NCI-H510A (cell line): ENCODE measurements at places on chromosomes 5 and 9.

GRCh38 chr9:133419005-133419404 lies 1.2 kb upstream of the REXO4 start:
- DNase-seq, result no peak

DNA sequence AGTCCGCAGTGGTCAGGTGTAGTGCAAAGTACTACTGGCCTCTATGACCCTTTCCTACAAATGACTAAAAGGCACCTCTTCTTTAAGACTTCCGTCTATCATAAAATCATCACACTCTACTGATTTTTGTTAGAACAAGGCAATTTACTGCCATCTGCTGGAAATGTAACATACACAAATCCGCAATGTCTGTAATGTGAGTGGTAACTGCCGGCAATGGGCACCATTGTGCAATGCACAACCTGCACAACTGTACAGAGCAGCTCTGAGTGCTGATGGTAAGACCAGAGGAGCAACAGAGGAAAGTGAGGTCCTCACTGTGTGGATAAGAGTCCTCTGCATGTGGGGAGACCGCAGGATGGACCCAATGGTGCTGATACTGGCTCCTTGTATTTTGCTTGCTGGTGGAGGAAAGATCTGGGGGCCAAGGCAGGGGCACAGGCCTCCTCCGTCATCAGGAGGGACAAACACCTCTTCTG lies 103.7 kb downstream of the ATPSCKMT start:
- no peak for DNase-seq

DNA sequence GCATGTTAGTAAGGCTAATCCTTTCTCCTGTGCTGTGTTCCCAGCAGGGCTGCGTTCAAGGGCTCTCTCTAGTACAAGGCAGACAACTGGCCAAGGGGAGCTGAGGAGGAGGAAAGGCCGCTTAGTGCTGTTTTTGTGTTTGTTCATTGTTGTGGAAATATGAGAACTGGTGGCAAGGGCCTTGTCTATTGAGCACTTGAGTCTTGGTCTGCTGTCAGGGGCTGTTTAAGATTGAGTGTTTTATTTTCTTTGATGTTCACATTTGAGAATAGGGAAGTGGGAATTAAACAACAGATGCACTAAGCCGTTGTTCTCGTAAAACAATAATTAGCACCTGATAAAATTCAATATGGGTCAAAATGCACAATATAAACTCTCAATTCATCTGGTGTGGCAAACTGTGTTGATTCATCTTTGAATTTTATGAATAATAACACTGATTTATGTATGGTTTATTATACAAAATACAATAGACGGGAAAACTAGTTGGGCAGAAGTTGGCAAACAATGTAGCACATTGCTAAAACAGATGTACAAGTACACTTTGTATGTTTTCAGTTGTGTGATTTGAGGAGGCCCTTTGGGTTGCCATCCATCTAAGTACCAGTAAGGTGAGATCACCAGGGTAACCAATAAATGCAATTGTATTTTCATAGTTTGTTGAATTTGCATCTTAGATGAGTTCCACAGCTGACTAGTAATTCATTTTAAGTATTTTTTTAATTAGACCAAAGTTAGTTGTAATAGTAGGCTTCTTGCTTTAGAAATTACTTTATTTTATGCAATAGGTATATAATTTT lies 97.6 kb upstream of the GRHPR start:
- DNase-seq, result peak; percentile 63

GRCh38 chr5:175123542-175123941 lies 320.4 kb downstream of the DRD1 start:
- no peak for DNase-seq

DNA sequence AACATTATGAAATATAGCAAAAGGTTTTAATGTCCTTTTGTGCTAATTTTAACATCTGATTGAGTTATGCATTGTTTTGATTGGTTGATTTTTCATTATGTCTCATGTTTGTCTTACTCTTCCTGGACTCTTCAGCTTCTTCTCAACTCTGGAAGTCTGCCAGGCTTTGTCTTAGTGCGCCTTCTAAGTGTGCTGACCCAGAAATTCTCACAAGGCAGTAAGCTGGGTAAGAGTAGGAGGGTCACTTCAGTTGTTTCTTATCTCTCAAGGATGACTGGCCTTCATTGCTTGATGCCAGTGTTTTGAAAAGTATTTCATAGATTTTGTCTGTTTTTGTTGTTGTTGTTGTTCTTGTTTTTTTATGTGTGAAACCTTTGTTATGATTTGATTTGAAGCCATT lies 59.2 kb downstream of the RIC1 start:
- no peak for DNase-seq

GRCh38 chr5:9165546-9165945 lies 380.3 kb downstream of the SEMA5A start:
- DNase-seq, result no peak

DNA sequence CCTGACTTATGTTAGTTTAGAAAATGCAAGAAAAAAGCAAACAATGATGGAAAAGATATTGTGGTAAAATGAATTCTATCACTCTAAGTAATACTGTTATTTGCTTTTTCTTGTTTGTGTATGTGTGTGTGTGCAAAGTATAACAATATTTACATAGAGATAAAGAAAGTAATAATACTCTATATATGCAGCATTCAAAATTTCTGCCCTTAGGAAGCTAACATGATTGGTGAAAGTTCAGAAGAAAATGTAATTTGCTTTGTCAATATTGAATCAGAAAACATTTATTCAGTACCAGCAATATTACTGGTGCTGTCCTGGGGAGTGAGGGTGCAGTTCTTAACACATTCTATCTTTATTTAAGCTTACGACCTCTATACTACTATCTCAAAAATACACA lies 12.9 kb upstream of the PRDM9 start:
- no peak for DNase-seq

DNA sequence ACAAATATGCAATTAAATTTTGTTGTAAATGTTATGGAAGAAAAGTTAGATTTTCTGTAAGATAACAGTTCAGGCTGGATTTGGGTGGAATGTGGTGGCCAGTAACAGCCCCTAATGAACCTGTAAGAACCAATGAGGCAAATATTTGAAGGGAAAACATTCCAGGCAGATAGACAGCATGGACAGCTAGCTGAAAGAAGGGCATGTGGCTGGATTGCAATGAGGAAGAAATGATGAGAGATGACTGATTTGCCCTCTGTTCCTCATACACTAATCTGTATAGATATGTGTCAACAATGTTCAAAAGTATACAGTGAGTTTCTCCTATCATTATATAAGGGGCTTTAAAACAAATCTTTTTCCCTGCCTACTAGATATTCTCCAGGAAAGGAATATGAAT lies 58.8 kb downstream of the MAN2A1 start:
- no peak for DNase-seq

GRCh38 chr9:90942555-90942954 lies 140.9 kb downstream of the SYK start:
- peak; percentile 85 for DNase-seq

DNA sequence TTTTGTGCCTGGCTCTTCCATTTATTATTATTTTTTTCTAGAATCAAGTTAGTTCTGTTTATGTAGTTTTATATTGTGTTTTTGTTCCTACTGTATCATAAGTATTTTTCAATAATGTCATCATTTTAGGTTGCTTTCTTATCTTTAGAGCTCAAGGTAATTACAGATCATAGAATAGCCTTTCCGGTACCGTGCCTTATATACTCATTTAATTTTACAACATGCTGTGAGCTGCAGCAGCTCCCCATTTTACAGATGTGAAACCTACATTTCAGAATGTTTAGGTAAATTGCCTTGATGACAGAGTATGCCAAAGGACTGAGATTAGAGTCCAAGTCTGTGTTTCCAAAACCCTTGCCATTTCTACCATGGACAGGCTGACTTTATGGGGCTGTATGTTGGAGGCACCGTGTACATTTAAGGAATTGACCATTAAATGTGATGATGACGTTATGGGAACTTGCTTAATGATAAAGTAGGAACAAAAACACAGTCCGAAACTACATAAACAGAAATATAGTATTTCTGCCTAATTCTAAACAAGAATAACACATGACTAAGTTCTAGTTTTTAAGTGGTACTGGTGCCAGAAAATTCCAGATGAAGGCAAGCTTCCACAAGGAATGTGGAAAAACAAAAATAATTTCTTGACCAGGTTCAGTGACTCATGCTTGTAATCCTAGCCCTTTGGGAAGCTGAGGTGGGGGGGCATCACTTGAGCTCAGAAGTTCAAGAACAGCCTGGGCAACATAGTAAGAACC lies 97.7 kb downstream of the IQGAP2 start:
- DNase-seq, result no peak

GRCh38 chr9:35306283-35306682 lies 144.5 kb downstream of the UNC13B start:
- DNase-seq, result no peak

DNA sequence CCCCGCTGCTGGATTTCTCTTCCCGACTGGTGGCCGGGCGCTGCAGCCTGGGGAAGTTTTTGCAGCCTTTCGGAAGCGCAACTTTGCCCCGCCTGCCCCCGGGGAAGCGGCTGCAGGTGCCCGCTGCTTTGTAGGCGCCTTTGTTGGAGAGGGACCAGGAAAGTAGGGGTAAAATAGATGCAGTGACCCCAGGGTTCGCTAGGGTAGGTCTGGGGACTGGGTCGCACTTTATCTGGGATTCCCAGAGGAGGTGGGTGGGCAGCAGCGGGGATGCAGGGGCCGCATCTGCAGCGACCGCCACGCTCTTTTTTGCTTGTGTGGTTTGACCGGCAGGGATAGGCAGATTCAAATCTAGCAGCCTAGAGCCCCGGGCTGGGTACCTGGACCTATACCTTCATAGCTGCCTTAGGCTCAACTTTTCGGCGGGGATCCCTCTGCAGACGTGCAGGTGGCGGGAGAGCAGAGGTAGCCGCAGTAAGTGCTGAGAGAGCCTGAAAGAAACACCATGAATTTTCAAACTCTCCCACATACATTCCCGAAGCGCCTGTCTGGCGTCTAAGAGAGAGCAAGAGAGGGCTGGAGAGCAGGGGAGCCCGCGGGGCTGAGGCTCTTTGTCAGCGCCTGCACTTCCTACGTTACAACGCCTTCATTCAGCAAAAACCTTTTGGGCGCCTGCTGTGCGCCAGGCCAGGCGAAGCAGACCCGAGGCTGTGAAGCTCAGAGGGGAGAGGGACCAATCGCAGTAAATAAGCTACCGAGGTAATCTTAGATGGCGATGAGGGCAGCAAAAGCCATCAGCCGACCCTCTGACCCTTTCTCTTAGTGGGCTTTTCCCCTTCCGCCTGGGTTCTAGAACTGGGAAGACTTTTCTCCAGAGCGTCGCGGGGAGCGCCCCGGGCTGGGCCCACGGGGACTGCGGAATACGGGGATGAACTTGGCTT lies 642 bp downstream of the SV2C start:
- DNase-seq, result peak; percentile 15

DNA sequence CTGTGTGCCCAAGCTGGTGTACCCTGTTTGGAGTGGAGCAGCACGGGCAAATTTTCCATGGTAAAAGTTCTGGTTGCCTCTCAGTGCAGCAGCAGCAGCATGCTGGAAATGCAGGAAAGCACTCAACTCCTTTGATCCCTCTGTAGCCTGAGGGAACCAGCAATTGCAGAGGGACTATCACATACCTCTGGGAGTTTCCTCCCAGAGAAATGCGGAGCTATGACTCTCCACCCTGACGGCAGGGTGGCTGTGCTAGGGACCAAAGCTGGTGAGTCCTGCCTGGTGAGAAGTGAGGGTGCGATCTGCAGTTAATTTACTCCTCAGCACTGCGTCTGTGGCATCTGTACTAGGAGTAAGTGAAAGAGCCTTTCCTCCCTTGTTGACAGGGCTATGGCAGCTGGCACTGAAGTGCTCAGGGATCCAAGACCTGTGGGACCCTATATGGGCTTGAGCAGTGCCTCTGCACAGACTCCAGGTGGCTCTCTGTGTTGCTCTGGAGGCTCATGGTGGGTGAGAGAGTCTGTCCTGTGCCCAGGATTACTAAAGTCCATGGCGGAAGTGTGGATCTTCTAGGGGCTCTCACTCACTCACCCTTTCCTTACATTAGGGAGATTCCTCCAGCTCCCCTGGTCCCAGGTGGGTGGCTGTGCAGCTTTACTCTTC lies 601.2 kb upstream of the TYRP1 start:
- DNase-seq, result no peak

DNA sequence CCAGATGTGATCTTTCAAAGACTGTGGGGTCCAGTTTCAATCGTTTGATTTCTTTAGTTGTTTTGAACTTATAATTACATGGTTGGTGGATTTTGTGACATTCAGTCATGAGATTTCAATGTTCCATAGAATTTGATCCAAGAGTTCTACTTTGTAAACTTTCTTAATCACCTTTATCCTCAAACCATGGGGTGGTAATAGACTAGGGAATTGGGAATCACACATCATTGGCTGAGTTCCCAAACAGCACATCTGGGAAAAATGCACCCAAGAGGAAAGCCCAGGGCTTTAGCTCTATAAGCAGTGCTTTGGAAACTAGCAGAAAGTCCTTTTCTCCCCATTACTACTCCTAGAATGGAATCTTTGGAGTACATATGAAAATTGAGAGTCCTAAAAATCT lies 177.6 kb downstream of the NNT start:
- DNase-seq, result no peak

- DNase-seq, result no peak
Observed at GRCh38 chr5:91225848-91226686, 157.1 kb downstream of the ARRDC3 start.

GRCh38 chr9:125043631-125044030 lies 99.7 kb downstream of the SCAI start:
- DNase-seq, result peak; percentile 8

DNA sequence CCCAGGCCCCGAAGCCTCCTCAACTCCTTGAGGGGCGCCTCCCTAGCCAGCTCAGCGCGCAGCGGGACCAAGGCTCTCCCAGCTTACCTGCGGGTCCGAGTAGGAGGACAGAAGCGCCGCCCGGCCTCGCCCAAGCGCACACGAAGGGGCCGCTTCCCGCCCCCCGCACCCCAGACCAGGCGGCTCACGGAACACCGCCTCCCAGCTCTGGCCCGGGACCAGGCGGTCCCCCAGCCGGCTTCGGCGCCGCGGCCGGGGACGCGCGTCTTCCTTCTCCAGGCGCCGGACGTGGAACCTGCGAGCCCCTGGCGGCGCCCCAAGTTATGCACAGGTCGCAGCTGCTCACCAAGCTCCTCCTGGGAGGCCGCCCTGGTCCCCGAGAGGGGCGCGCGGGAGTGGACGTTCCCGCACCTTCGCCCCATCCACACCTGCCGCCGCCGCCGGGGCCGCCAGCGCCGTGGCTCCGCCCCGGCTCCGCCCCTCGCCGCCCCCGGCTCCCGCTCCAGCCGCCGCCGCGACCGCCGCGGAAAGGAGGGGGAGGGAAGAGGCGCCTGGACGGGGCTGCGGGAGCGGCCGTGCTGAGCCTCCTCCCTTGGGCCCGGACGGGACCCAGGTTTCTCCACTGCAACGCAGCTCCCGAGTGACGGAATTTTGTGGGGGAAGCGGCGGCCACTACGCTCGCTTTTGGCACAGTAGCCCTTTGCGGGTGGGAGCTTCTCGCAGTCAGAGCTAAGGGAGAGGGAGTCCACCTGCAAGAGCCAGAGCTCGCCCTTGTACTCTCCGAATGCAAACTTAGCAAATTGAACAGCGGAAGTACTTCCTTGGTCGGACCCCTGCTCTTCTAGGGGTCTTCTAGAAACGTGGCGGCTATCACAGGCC lies 77.5 kb upstream of the IFNE start:
- no peak for DNase-seq

GRCh38 chr5:139683295-139684271 lies 35.4 kb downstream of the CXXC5 start:
- no peak for DNase-seq
